ENCODE measurements at places on chromosomes 4 and X. TPM values are rescaled to one million over a fixed set of nuclear protein-coding genes. Genes with fewer than 3 reads are reported as not detected.

TFE3 gene
- 66.0 TPM for total RNA-seq

HHIP gene
- total RNA-seq: 0.29 TPM

TMEM156 gene
- not detected for total RNA-seq

INTU gene
- 6.3 TPM for total RNA-seq

RASL11B gene
- 0.66 TPM for total RNA-seq

TTC29 gene
- not detected for total RNA-seq

PPEF1 gene
- total RNA-seq: not detected

FATE1 gene
- not detected for total RNA-seq

LRAT gene
- total RNA-seq: 0.15 TPM

HPGD gene
- 0.33 TPM for total RNA-seq

UGT2B10 gene
- total RNA-seq: not detected
